ENCODE measurements at places on chromosomes 3 and 15.
A peak's percentile ranks its signal among the peaks of the same experiment; 100 is the strongest.

GRCh38 chr3:120072867-120073525 is 21.3 kb downstream of the GSK3B start:
- DNase-seq, result no peak

DNA sequence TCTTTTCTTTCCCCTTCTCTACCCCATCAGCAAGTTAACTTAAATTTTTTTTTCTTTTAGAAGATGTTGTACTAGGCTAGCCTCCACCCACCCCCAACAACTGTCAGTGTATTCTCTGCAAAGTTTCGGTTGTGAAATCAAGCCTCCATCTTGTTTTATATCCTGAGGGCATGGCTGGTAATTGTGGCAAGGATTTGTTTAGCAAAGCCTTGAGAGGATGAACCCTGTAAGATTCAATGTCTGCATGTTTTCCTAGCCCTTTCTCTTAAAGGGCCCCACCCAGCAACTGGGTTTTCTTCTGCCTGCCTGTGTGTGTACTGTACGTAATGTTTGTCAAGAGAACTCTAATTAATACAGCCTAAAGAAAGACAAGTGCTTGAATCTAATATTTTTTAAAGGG is 475.3 kb downstream of the FHIT start:
- no peak for DNase-seq

DNA sequence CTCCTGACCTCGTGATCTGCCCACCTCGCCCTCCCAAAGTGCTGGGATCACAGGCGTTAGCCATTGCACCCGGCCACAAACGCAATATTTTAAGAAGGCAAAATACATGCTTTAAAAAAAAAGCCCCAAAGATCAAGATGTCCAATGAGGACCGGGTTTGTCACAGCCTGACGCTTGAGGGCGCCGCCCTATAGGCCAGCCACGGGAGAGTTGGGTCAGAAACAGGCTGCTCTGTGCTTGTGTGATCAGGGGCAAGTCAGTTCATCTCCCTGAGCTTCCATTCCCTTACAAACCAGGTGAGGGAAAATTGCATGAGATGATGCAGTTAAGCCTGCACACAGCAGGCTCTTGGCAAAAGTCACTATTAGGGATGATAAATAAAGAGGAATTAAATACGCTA is 23.9 kb downstream of the FAM174B start:
- no peak for DNase-seq

DNA sequence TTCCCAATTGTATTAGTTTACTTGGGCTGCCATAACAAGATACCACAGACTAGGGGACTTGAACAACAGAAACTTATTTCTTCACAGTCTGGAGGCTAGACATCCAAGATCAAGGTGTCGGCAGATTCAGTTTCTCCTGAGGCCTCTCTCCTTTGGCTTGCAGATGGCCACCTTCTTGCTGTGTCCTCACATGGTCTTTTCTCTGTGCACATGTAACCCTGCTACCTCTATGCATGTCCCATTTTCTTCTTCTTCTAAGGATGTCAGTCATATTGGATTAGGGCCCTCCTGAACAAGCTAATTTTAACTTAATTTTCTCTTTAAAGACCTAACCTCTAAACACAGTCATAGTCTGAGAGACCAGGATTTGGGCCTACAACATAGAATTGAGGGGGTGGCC is 336.7 kb upstream of the WNT5A start:
- DNase-seq, result no peak

DNA sequence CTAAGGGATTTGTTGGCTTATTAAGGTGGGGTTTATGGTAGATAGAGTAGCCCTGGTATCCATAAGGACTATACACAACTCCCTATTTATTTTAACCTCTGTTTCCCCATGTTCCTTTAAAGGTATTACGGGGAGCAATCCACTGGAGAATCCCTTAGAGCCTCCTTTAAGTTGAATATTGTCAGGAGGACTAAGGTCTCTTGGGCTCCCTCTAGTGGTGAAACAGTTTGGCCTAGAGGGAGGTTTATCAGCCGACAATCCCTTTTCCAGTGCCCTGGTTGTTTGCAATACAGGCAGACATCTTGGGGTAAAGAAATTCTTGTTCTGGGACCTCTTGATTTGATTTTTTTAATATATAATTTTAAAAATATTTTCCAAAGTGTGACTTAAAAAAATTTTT is 12.9 kb downstream of the OPA1 start:
- peak; percentile 33 for DNase-seq

- no peak for DNase-seq
Observed at GRCh38 chr3:5093731-5094130, 28.4 kb upstream of the ARL8B start.

DNA sequence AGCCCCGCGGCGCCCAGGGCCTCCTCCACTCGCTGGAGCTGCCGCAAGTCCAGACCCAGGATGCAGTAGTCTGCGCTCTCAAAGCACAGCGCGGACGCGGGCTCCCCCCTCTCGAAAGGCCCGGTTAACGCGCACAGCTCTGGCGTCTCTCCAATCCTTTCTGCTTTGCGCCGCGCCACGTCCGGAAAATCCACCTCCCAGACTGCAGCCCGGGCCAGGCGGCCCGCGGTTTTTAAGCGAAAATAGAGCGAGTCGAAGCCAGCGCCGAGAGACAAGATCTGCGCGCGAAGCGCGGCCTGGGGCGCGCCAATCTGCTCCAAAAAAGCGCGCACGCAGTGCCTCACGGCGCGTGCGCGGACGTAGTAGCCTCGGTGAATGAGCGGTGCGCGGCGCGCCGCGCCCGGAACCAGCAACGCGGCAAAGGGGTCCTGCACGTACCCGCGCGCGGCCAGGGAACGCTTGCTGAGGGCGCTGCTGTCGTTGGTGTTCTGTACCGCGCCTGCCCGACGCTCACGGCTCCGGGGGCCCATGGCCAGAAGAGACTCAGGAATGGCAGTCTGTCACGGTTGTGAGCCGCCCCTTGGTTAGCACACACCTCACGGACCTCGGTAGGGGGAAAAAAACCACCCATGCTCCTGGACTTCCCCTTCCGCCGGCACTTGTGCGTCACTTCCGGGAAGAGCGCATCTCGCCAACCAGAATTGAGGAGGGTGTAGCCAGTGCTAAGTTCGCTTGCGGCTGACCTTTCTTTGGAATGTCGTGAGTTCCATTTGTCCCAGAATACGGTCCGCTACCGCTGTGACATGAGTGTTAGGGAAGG is at the start of gene LCMT2:
Gene LCMT2, minus strand, starts transcription at position 614 of the 820 bp plus-strand sequence. Its CDS starts 84 bp downstream, at position 530.
- DNase-seq, result peak; percentile 86

DNA sequence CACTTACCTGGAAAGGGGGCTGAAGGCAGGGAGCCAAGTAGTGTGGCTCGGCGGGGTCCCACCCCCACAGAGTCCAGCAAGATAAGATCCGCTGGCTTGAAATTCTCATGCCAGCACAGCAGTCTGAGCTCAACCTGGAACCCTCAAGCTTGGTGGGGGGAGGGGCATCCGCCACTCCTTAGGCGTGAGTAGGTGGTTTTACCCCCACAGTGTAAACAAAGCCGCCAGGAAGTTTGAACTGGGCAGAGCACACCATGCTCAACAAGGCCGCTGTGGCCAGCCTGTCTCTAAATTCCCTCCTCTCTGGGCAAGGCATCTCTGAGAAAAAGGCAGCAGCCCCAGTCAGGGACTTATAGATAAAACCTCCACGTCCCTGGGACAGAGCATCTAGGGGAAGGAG is 156.3 kb downstream of the KBTBD8 start:
- no peak for DNase-seq

DNA sequence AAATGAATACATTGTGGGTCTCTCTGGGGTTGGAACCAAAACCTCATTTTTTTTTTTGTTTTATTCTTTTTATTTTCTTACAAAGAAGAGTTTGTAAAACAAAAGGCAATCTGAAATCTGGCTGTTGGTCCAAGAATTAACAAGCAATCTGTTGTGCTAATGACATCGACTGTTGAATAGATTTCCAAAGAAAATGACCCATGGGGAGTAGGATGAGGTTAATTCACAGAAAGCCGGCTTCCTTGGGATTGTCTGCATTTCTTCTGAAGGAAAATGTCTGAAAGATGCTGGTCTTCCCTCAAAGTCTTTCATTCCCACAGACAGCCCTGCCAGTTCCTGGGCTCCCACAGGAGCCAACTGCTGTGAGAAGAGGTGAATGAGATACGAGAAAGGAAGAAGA is 92.9 kb downstream of the LRRC3B start:
- DNase-seq, result no peak

- no peak for DNase-seq
Observed at GRCh38 chr3:187943677-187944389, 198.6 kb upstream of the BCL6 start.

GRCh38 chr3:165233501-165234195 is 37.5 kb upstream of the SLITRK3 start:
- DNase-seq, result no peak
